ENCODE measurements at places on chromosomes 3 and 15.

GRCh38 chr3:146313031-146313745, 62.3 kb upstream of the PLSCR4 start:
- peak; percentile 71 for DNase-seq

- DNase-seq = peak; percentile 57
Measured at GRCh38 chr3:14605067-14605466, 46.5 kb upstream of the CCDC174 start.

GRCh38 chr3:110383356-110383755, 688.3 kb upstream of the NECTIN3 start:
- no peak for DNase-seq

DNA sequence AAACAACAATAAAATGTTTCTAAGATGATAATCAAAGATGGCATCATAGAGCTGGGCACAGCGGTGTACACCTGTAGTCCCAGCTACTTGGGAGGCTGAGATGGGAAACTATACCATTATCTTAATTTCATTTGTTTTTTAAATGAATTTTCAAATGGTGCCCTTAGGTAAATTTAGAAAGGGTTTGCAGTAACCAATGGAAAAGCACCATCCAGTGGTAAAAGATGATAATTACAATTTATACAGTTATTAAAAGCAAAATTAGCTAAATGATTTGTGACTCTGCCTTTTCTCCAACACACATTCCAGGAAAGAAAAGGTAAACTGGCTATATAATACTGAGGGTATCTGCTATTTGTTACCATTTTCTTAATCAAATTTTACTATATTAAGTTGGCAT, 14.4 kb upstream of the ANKRD28 start:
- DNase-seq = no peak

- peak; percentile 95 for DNase-seq
Measured at GRCh38 chr3:73786321-73786807, 161.6 kb upstream of the PDZRN3 start.

DNA sequence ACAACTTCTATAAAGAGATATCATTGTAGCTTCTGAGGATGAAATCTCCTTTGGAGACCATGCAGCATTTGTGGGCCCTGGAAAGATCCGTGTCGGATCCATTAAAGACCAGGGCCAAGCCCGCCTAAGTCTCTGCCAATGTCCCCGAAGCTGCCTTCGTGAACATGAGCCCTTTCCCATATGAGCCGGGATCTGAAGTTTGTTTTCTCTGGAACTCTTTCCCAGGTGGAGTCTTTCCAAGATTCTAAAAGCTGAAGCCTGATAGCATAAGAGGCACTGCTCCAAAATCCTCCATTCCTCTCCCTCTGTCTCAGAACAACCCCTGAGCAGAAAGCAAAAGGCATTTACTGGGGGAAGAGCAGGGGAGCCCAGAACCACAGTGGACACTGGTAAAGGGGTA, 274.6 kb downstream of the NTRK3 start:
- peak; percentile 31 for DNase-seq

- no peak for DNase-seq
Measured at GRCh38 chr3:29261119-29261518, 19.8 kb upstream of the RBMS3 start.

DNA sequence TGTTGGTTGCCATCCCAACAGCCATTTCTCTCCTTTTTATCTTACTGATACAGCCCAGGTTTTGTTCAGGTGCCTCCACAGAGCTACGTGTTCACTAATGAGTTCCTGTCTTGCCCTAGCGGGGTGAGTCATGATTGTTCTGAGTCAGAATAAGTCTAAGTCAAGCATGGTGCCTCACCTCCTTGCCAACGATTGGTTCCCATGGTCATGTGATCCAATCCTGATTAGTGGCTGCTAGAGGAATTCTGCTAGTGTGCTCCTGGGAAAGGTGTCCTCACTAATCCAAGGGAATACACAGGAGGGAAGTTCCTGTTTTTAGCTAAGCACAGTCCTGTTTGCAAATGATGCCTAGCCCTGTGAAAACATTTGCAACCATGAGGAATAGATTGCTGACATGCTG, 99.8 kb downstream of the NSUN3 start:
- DNase-seq = peak; percentile 81
